ENCODE measurements at places on chromosomes 5 and 9.

DNA sequence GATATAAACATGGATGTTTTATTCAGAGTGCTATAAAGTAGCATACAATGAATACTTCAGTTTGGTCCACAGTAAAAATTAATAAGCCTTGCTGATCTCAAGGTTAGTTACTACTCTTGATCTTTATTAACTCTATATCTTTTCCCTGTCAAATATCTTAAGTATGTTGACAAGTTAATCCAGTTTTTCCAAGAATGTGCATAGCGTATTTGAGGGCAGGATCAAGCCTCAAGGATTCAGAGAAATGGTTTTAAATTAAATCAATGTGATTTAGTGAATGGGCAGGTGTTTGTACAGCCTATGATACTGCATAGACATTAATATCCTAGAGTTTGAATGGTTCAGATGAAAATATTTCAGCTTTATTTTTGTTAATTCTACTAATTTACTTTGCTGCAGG, 20.7 kb downstream of the MATR3 start:
- DNase-seq = no peak

DNA sequence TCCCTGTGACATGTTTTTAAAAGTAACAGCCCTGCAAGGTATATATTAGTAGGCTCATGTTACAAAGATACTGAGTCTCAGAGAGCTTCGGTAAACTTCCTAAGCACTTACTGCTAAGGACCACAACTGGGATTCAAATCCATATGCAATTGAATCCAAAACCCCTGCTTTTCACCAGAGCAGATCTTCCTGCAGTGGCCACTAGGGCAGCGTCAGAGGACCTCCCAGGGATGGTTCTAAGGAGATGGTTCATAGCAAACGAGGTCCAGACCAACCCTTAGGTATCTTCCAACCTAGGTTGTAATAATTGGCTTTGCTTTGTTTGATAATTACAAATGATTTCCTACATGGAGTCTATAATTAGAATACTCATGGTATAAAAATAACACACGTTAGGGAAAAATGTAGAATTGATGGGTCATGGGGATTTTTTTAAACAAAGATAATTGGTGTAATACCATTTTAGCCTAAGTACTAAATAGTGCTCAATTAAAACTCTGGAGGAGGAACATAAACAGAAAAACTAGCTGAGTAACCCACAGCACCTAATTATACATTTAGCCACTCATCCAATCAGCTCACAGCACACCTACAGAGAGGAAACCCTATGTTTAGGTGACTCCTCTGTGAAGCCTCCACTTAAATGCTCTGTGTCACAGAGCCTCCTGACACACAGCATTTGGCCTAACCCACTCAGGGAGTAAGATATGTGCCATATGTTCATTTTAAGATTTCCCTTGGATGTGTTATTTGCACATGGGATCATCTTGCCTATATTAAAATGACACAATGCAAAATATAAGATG, 10.0 kb upstream of the CAST start:
- no peak for DNase-seq

DNA sequence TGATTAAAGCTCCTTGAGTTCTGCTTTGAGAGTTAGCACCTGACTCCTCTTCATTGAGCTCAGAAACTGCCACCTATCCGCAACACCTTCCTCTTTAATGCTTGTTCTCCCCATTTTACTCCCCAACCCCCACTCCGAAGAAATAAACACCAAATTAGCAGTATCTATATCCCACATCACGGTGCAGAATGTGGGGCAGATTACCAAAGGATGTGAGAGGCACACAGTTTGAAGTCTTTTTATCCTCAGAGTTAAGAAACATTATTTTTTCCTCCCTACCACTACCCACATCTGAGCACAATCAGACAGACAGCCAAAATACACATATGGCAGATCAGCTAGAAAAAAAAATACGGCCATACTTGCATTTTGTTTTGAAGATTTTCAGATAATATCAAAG, 26.1 kb upstream of the IL7R start:
- DNase-seq = no peak

GRCh38 chr9:136784997-136785361, 6.2 kb upstream of the TMEM141 start:
- DNase-seq = no peak

DNA sequence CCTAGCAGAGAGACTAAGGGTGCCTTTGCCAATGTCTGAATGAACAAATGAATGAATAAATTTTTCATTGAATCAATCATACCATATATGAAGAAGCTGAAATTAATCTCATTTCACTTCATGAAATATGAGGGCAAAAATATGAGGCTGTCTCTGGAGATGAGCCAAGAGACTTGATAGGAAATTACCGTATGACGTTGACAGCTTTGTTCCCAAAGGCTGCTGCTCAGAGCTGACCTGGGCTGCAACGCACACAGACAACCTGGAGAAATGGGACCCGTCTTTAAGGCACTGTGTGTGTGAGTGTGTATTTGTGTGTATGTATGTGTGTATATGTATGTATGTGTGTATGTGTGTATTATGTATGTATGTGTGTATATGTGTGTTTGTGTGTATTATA, 226.1 kb downstream of the IRX2 start:
- DNase-seq = no peak

- no peak for DNase-seq
These were observed 62.5 kb downstream of the EXOSC2 start for GRCh38 chr9:130756037-130756436.

DNA sequence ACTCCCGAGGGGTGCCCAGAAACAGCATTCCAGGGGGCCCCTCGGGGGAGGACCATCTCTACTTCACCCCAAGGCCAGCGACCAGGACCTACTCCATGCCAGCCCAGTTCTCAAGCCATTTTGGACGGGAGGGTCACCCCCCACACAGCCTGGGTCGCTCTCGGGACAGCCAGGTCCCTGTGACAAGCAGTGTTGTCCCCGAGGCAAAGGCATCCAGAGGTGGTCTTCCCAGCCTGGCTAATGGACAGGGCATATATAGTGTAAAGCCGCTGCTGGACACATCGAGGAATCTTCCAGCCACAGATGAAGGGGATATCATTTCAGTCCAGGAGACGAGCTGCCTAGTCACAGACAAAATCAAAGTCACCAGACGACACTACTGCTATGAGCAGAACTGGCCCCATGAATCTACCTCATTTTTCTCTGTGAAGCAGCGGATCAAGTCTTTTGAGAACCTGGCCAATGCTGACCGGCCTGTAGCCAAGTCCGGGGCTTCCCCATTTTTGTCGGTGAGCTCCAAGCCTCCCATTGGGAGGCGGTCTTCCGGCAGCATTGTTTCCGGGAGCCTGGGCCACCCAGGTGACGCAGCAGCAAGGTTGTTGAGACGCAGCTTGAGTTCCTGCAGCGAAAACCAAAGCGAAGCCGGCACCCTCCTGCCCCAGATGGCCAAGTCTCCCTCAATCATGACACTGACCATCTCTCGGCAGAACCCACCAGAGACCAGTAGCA, 83.9 kb downstream of the GOLPH3 start:
- no peak for DNase-seq

DNA sequence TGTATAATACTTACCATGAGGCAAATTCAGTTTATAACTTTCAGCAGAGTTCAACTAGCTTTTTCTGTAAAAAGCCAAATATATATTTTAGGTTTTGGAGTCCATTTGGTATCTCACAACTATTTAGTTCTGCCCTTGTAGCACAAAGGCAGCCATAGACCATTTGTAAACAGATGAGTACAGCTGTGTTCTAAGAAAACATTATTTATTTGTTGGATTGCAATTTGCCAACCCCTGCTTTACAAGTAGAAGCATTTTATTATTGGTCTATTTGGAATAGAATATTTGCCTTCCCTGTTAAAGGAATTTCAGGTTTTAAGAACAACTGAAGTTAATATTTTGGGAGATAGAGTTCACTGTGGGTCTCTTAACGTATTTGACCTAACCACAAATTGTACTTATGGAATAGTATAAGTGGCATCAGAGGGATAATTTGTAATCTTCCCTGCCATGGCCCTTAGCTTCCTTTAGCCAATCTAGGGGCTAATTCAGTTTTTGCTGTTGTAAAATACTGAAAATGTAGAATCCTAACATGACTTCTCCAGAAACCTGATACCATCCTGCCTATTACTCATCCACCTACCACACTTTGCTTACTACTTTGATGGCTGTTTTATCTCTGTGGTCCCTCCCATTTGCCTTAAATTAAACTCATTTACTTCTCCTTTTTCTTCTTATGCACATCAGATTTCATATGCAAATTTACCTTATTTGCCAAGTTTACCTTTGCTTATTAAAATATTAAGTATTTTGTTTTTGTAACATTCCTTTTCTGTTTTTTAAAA, 109.2 kb downstream of the DMXL1 start:
- no peak for DNase-seq

- no peak for DNase-seq
These were observed 78.5 kb downstream of the ERP44 start for GRCh38 chr9:100020121-100020795.

- no peak for DNase-seq
These were observed 42.9 kb downstream of the FAF2 start for GRCh38 chr5:176491101-176491502.

GRCh38 chr5:2181149-2181548, 298.4 kb upstream of the IRX4 start:
- no peak for DNase-seq

DNA sequence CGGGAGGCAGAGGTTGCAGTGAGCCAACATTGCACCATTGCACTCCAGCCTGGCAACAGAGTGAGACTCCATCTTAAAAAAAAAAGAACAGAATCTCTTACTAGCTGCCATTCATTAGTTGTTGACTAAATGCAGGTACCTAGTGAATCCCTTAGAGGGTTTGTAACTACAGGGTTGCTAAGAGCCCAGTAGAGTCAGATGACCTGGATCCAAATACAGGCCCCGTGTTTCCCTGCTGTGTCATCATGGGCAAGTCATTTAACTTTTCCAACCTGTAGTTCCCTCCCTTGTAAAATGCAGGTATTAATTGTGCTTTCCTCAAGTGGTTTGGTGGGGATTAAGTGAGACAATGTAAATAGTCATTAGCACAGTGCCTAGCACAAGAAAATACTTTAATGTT, 32.8 kb downstream of the PLAC8L1 start:
- DNase-seq = no peak

- no peak for DNase-seq
These were observed 42.5 kb upstream of the PPARGC1B start for GRCh38 chr5:149687486-149688168.

DNA sequence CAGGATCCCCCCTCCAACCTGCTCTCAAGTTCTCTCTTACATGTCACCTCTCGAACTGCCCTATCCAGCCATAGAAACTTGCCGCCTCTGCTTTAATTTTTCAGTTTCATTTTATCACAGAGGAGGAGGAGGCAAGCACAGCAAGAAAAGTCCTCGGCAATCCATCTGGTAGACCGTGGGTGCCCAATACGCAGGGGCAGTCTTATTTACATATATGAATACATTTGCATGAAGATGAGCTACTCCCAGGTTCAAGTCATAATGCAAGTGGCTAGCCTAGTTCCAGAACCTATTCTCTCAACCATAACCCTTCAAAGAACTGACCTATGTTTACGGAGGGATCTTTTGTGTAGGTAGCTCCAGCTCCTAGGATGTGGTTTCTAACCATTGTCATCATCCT, 223.2 kb upstream of the PANK3 start:
- DNase-seq = no peak

- no peak for DNase-seq
These were observed 4.1 kb upstream of the TUBB4B start for GRCh38 chr9:137236936-137237421.

GRCh38 chr5:106408141-106408540, 1262.6 kb downstream of the EFNA5 start:
- no peak for DNase-seq

DNA sequence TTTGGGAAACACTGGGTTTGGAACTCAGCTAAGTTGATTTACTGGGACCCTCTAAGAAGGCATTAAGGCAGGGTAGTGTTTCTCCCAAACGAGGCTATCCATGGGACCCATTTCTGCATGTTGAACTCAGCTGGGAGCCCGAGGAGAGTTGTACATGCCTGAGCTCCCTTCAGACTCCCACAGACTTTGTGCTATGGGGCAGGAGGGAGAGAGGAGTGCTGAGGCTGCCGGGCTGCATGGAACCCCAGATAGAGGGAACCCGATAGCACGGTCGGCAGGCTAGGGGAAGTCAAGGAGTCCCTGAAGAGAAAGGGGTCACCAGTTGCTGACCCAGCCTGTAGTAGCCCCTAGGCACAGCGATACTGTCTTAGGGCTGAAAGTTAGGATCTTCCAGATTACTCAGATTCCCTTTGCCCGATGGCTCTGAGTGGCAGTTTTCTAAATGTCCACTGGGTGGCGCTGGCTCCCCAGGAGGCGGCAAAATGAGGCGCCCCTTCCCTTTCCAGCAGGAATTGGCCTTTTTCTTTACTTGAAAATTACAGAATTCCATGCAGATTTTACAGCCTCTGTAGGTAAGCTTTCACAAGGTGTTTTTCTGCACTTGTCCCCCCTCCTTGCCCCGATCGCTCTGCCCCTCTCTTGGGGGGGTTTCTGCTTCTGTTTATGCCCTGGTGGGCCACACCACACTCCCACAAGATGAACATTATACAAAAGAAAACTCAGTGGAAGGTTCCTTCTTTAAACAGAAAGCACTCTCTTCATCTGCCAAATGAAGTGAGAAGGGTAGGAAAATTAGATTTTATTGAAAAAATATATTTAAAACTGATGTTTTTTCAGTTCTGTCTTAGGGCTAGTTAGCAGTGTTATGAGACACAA, 17.8 kb downstream of the NANS start:
- peak; percentile 16 for DNase-seq

DNA sequence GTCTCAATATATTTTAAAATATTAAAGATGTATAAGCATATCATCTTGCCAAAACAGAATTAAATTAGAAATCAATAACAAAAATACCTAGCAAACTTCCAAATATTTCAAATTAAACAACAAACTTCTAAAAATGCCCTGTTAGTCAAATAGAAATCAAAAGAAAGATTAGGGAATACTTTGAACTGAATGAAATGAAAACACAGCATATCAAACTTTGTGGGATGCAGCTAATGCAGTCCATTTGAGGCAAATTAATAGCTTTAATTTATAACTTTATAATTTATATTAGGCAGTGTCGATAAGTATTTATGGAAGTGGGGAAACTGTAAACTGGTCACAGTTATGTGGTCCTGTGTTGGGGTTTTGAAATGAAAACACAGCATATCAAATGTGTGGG, 17.1 kb downstream of the SLC6A3 start:
- DNase-seq = no peak
